Glutamatergic neuron (in vitro differentiated cells): ENCODE measurements at places on chromosomes 12 and 14.

GRCh38 chr12:26275313-26276131, 80.1 kb downstream of the SSPN start:
- no peak overlapping the region for H3K4me3 ChIP-seq
- DNase-seq = no peak
- peaks cover 2% of the 10 kb centered on the region for H3K27me3 ChIP-seq
- peak overlapping the region; percentile 70 for H3K27ac ChIP-seq

DNA sequence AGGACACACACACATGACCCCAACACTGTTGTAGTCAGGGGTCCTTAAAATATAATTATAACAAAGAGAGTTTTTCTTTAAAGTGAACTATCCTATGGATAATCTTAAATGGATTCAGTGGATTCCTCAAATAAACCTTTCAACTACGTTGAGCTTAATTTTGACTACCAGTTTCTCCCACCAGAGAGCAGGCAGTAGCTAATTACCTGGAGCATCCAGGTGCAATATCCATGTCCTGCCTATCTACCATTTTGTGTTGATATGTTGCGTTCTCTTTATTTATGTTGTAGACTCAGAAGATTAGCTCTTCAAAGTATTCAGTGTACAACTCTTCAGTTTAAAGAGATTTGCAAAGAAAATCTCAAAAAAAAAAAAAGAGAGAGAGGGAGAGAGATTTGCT, 127.2 kb upstream of the GZMB start:
- peaks cover 2% of the 10 kb centered on the region for H3K27me3 ChIP-seq
- H3K4me3 ChIP-seq = no peak overlapping the region
- peaks cover 2% of the 10 kb centered on the region for H3K4me1 ChIP-seq

GRCh38 chr12:81723361-81723760, 35.8 kb downstream of the PPFIA2 start:
- H3K4me3 ChIP-seq = no peak overlapping the region
- H3K27me3 ChIP-seq = no peaks in the 10 kb centered on the region
- H3K36me3 ChIP-seq = no peaks in the 10 kb centered on the region
- H3K27ac ChIP-seq = no peak overlapping the region
- DNase-seq = no peak
- H3K4me1 ChIP-seq = peaks cover 1% of the 10 kb centered on the region

DNA sequence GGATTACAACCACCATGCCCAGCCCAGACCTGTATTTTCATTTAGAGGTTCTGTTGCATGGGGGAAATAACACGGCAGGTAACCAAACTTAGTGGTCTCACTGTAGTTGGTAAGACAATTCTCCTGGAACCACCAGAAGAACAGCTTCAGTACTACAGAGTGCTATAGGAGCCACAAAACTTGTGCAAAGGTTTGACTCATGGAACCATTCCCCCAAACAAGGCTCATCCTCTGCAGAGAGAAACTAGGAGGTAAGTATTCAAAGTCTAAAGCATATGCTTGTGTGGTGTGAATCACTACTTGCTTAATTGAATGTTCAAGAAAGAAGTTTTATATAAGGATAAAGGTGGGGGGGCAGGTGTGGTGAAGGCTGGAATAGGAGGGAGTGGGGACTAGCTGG, 58.7 kb downstream of the GNS start:
- H3K4me1 ChIP-seq = peaks cover 9% of the 10 kb centered on the region
- no peak overlapping the region for H3K27ac ChIP-seq
- no peak for DNase-seq

DNA sequence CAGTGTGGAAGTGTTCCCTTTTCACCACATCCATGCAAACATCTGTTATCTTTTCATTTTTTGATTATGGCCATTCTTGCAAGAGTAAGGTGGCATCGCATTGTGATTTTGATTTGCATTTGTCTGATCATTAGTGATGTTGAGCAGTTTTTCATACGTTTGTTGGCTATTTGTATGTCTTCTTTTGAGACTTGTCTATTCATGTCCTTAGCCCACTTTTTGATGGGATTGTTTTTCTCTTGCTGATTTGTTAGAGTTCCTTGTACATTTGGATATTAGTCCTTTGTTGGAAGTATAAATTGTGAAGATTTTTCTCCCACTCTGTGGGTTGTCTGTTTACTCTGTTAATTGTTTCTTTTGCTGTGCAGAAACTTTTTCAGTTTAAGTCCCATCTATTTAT, 244.5 kb upstream of the PRICKLE1 start:
- H3K4me1 ChIP-seq = peaks cover under 1% of the 10 kb centered on the region
- no peaks in the 10 kb centered on the region for H3K27me3 ChIP-seq
- H3K27ac ChIP-seq = no peak overlapping the region
- no peak for DNase-seq
- H3K36me3 ChIP-seq = no peaks in the 10 kb centered on the region
- H3K4me3 ChIP-seq = no peak overlapping the region

DNA sequence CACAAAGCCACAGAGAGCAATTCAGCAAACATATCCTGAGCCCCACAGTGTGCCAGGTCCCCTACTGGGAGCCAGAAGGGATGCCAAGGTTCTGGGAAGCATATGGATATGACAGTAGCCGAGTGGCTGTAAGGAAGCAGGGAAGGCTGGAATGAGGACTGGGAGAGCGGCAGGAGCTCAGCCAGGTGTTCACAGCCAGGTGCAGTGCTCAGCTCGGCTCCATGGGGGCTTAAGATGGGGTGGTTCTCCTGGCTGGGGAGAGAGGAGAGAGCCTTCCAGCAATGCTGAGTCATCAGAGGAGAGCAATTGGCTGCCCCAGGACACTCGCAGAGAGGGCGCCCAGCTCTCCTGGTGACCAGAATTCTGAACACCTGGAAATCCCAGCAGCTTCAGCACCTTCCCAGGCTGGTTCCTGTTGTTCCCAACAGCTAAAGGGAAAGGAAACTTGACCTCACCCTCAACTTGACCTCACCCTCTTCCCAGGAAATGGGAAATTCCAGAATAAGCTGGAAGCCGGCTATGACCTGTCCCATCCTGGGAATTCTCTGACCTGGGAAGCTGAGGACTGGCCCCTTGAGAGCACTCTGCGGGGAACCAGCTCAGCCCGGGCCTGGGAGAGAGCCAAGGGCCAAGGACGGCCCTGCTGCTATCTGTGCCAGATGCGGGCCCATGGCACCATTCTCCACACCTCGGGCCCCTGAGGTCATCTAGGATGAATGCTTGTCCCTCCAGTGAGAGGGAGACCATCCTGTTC, 34.6 kb downstream of the SLC6A12 start:
- H3K27ac ChIP-seq = peak overlapping the region; percentile 91
- peaks cover 21% of the 10 kb centered on the region for H3K27me3 ChIP-seq
- peaks cover 4% of the 10 kb centered on the region for H3K36me3 ChIP-seq
- no peak for DNase-seq

DNA sequence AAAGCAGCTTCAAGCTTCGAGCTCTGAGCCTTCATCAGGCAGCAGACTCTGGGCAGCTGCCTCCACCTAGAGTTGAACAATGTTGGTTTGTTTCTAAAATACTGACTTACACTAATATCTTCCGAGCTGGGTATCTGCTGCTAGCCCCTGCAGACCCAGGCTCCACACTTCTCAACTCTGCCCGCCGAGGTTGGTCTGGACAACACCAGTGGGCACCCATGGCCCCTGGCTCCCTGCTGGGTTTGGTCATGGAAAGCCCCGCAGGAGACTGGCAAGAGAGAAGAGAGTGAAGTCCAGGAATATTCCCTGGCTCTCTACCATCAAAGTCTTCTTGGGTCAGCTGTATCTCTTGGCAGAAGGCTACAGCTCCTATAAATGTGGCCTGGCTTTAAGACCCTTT, 214.2 kb upstream of the TMEM132C start:
- H3K4me1 ChIP-seq = peaks cover 4% of the 10 kb centered on the region
- H3K36me3 ChIP-seq = peaks cover 4% of the 10 kb centered on the region
- H3K4me3 ChIP-seq = no peak overlapping the region
- no peaks in the 10 kb centered on the region for H3K27me3 ChIP-seq
- no peak overlapping the region for H3K27ac ChIP-seq

DNA sequence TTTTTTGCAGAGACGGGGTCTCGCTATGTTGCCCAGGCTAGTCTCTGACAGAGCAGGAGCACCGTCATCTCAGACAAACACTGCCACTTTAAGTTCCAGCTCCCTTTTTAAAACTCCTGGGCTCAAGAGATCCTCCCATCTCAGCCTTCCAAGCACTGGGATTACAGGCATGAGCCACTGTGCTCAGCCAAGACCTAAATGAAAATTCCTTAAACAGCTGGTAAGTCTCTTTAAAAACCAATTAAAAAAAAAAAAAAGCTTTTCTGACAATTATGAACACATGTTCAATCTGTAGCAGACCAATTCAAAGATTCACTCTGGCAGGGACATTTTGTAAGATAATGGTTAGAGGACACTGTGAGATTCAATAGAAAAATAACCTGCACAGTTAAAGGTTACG, 77.8 kb downstream of the HECTD4 start:
- peaks cover 10% of the 10 kb centered on the region for H3K36me3 ChIP-seq
- no peak overlapping the region for H3K4me3 ChIP-seq

DNA sequence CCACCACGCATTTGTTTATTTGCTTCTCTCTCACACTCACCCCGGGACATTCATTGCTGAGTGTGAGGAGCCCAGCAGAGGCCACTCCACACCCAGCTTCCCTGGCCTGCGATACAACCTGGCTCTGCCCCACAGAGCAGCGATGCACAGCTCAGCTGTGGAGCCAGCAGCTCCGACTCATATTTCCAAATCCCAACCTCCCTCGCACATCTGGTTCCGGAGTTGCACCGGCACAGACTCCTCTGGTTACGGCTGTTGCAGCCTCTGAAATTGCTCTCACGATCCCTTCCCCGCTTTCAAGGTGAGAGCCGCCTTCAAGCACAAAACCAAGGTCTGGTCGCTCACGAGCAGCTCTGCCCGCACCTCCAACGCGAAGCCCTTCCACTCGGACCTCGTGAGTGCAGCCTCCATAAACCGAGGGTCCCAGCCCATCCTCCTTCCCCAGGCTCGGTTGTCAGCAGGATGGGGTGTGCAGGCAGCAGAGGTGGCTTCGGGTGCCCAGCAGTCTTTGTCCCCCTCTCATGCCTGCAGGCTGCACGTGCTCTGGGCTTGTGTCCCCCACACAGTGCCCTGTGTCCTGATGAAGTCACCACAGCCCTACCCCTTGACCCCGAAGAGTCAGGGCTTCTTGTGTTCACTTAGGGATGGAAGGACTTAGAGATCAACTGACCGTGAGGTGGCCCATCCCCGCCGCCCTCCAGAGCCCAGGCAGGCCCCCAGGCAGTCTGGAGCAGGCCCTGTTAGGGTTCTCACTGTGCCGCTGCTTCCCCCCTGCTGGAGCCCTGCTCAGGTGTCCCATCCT, 184.3 kb downstream of the ADGRD1 start:
- peaks cover 13% of the 10 kb centered on the region for H3K4me1 ChIP-seq
- H3K36me3 ChIP-seq = no peaks in the 10 kb centered on the region
- peak; percentile 50 for DNase-seq
- peaks cover 2% of the 10 kb centered on the region for H3K27me3 ChIP-seq
- H3K27ac ChIP-seq = no peak overlapping the region

DNA sequence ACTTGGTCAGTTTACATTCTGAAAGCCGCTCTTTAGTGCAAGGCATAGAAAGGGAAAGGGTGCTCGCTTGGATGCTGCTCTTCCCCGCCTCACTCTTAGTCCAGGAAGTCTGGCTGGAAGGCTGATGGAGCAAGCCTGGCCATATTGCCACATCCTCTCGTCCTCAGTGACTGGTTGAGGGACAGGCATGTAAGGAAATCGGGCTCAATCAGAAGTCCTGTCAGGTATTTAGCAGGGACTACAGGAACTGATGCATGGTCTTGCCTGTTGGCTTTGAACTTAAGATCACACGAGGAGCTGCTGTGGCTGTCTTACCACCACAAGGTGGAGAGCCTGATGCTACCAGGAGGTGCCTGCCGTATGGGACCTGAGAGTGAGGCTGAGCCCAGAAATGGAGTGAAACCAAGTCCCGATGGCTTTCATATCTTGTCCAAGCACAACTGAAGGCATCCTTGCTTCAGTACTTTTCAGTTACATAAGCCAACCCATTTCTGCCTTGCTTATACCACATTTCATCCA, 10.7 kb upstream of the C12orf75 start:
- no peak overlapping the region for H3K4me3 ChIP-seq
- H3K36me3 ChIP-seq = no peaks in the 10 kb centered on the region
- H3K27ac ChIP-seq = no peak overlapping the region
- H3K4me1 ChIP-seq = no peaks in the 10 kb centered on the region
- H3K27me3 ChIP-seq = no peaks in the 10 kb centered on the region

DNA sequence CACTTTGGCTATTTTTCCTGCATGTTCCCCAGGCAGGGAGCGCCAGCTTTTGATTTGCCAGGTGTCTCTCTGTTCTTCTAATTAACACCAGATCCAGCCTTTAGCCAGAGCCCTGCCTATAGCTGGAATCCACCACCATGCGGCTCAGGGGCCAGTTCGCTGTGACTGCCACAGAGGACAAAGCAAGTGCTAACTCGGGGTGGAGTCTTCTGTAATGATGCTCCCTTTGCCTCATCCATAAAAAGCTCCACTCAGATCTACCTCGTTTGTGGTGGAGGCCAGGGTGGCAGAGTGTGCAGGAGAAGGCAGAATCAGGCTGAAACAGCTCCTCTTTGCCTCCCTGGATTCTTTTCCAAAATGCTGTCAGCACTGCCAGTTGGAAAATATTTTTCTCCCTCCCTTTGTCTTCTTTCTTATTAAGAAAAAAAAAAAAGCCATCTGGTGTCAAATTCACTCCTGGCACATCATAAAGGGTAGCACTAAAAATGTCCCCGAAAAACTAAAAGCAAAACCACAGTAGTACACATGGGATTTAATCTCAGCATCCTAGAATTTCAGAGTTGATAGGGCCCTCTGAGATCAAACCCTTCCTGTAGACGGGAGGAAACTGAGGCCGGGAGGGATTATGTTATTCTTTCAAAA, 18.0 kb upstream of the CTDSP2 start:
- H3K4me3 ChIP-seq = peak overlapping the region; percentile 60
- peaks cover 18% of the 10 kb centered on the region for H3K27me3 ChIP-seq
- DNase-seq = no peak
- no peak overlapping the region for H3K27ac ChIP-seq

DNA sequence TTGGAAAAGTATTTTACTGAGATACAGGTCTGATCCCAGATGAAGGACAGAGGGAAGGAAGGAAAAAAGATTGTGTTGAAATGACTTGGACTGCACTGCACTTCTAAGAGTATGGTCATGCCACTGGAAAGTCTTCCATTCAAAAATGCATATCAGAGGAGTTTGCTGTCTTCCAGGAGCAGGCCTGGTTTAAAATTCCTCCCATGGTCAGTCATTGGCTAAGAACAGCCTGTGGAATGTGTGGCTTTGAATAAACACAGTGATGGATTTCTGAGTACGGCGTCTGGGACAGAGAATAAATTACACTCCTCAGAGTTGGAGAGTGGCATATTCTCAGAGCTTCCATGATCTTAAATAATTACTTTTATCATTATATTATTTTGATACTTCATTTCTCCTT, 245.8 kb upstream of the PDZRN4 start:
- no peaks in the 10 kb centered on the region for H3K36me3 ChIP-seq
- H3K27ac ChIP-seq = no peak overlapping the region
- no peak overlapping the region for H3K4me3 ChIP-seq
- no peaks in the 10 kb centered on the region for H3K27me3 ChIP-seq

DNA sequence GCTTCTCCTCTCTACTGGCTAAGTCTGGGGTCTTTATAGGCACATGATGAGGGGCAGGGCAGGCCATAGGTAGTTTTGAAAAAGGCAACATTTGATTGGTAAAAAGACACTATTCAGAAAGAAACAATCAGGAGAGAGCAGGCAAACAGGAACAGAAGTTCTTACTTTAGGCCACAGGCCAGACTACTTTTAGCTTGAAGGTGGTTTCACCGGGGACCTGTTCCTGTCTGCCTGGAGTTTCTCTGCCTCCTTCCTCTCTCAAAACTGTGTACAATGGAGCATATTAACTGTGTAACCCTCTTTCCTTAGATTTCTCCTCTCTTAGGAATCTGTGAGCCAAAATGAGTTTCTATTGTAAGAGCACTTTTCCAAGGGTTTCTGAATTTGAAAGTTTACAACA, 167.9 kb upstream of the AVPR1A start:
- DNase-seq = no peak
- H3K4me1 ChIP-seq = no peaks in the 10 kb centered on the region
- H3K36me3 ChIP-seq = no peaks in the 10 kb centered on the region
- no peak overlapping the region for H3K27ac ChIP-seq
- no peak overlapping the region for H3K4me3 ChIP-seq
